ENCODE measurements at places on chromosomes 3 and 15.

GRCh38 chr3:177590826-177591225 is 393.5 kb upstream of the TBL1XR1 start:
- no peak for DNase-seq

GRCh38 chr3:60142009-60142408 is 1092.2 kb upstream of the CFAP20DC start:
- DNase-seq: no peak

- DNase-seq: no peak
These were observed 1.4 kb downstream of the PDZRN3 start for GRCh38 chr3:73623346-73623745.

DNA sequence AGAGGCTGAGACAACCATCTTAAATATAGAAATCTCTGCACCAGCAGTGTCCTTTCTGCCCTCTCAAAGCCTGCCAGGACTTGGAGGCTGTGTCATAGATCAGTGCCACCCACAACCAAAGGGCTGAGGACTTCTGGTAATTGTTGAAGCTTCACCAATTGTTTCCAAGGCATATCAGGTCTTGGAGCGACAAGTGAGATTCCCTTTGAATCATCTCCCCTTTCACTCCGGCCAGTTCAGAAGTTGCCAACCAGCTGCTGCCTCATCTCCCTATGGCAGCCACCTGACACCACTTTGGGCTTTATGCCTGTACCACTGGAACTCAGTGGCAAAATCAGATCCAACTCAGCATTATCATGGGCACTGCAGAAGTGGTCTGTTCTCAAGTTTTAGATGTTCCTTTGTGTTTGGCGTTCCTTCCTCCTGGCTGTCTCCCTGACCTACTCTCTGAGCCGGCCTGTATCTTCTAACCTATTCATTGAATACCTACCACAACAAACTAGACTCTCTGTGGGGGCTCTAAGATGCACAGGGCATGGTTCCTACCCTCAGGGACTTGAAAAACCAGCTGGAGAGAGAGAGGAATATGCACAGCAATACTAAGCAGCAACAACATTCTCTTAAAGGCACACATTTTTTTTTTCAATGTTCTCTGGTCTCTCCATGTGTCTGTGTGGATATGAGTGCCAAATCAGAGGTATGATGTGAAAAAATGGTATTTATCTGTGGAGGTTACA is 90.8 kb upstream of the PFN2 start:
- no peak for DNase-seq

- no peak for DNase-seq
These were observed 15.7 kb downstream of the C3orf52 start for GRCh38 chr3:112101916-112102315.

Measured in GM06990 (cell line).